ENCODE measurements at places on chromosomes 3 and 15. TPM values are rescaled to one million over a fixed set of nuclear protein-coding genes. Genes with fewer than 3 reads are reported as not detected.

- no peak overlapping the region for H3K4me3 ChIP-seq
- no peak overlapping the region for H3K27ac ChIP-seq
- H3K27me3 ChIP-seq, result peaks cover 18% of the 10 kb centered on the region
Measured at GRCh38 chr15:98420837-98421236, 227.5 kb upstream of the IGF1R start.

GRCh38 chr3:159604151-159604581, 384.5 kb upstream of the IL12A start:
- no peaks in the 10 kb centered on the region for H3K36me3 ChIP-seq
- H3K27me3 ChIP-seq, result peaks cover 24% of the 10 kb centered on the region
- H3K4me3 ChIP-seq, result no peak overlapping the region
- H3K27ac ChIP-seq, result no peak overlapping the region
- H3K4me1 ChIP-seq, result no peaks in the 10 kb centered on the region

- H3K4me3 ChIP-seq, result no peak overlapping the region
- DNase-seq, result no peak
- H3K36me3 ChIP-seq, result no peaks in the 10 kb centered on the region
- peaks cover 10% of the 10 kb centered on the region for H3K27me3 ChIP-seq
- no peak overlapping the region for H3K27ac ChIP-seq
- H3K4me1 ChIP-seq, result no peaks in the 10 kb centered on the region
Measured at GRCh38 chr3:102466001-102466400, 31.2 kb downstream of the ZPLD1 start.

DNA sequence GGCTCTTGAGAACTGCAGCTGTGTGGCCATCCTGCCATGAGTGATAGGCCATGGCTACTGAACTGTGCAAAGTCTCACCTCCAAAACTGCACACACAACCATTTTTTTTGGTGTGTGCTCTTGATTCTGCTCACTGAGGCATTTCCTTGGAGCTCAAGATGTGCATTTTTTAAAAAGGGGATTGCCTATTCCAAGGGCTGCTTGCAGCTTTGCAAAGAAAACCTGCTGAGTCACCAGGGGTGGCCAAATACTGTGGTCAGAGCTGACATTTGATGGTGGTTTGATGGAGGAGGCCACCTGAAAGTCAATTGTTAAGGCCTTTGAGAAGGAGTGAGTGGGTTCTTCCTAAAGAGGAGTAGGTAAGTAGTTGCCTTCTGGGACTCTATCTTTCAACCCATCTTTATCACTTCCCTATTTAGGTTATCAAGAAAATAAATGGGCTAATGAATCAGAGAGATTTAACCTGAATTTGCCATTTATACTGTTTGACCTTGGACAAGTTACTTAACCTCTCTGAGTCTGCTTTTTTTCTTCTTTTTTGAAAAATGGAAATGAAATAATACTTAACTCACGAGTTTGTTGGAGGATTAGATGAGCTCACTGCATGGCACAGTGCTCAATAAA, 87.9 kb downstream of the CHST2 start:
- H3K27ac ChIP-seq, result no peak overlapping the region
- DNase-seq, result no peak
- H3K4me3 ChIP-seq, result no peak overlapping the region
- H3K4me1 ChIP-seq, result no peaks in the 10 kb centered on the region
- H3K27me3 ChIP-seq, result no peaks in the 10 kb centered on the region

- peaks cover 16% of the 10 kb centered on the region for H3K4me1 ChIP-seq
- no peak overlapping the region for H3K4me3 ChIP-seq
Measured at GRCh38 chr15:90564051-90564450, 34.3 kb downstream of the CRTC3 start.

DNA sequence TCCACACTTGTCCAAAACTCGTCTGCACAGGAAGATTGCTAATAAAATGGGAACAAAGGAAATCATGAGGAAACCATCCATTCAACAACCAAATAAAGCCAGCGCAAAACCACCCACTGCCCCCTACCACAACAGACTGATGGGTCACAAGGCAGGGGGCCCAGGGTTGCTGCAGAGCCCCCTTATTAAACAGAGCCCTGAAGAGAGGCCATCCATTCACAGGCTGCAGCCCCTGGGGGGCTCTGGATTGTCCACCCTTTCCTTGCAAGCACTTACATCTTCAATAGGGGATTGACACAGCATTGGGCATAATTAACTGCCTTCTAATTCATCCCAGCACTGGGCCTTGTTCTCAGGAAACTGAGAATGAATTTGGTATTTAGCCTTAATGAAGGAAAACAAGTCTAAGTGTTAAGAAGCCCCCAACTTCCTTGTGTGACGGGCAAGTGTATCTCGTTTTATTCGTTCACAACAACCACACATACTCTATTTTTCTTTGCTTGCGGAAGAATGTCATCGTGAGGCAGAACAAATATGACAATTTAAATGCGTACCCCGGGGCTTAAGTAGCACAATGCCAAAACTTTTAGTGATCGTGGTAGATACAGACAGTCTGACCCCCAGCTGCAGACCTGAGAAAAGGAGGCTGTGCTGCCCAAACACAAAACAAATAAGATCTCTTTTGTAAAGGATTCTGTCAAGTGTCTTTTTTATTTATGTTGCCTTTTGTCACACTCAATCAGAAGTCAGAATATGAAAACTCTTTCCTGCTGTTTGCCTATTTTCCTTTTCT, 144.0 kb downstream of the SEMA6D start:
- H3K36me3 ChIP-seq, result no peaks in the 10 kb centered on the region
- H3K27me3 ChIP-seq, result peaks cover 8% of the 10 kb centered on the region
- DNase-seq, result no peak
- no peak overlapping the region for H3K4me3 ChIP-seq
- H3K4me1 ChIP-seq, result no peaks in the 10 kb centered on the region

GRCh38 chr3:146326875-146327543, 76.1 kb upstream of the PLSCR4 start:
- peaks cover 2% of the 10 kb centered on the region for H3K4me1 ChIP-seq
- H3K27ac ChIP-seq, result no peak overlapping the region
- peak; percentile 85 for DNase-seq
- no peaks in the 10 kb centered on the region for H3K36me3 ChIP-seq
- H3K27me3 ChIP-seq, result no peaks in the 10 kb centered on the region

DNA sequence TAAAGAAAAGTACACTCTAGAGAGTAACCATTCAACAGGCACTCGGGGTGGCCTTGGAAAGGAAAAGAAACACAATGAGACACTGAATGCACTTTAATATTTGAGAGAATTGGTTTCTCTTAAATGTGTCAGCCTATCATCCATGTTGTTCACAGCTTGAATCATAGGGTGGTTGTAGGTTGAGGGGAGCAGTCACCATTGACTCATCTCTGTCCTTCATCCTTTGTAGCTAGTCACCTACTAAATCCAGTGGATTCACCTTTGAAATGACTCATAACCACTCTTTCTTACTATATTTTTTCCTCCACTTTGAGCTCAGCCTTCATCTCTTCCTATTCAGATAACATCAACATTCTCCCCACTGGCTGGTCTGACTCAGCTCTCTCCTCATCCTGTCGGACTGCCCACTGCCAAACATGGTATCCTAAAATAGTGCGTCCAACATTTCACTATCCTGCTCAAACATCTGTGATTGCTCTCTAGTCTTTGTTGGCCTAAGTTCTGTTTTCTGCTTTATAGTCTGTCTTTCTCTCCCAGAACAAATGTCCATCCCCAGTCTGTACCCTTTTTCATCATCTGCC, 182.7 kb upstream of the GADL1 start:
- H3K4me3 ChIP-seq, result no peak overlapping the region
- no peaks in the 10 kb centered on the region for H3K36me3 ChIP-seq
- peak; percentile 89 for DNase-seq
- peak overlapping the region; percentile 66 for H3K27ac ChIP-seq
- peaks cover 21% of the 10 kb centered on the region for H3K4me1 ChIP-seq
- H3K27me3 ChIP-seq, result no peaks in the 10 kb centered on the region

- DNase-seq, result no peak
- H3K27ac ChIP-seq, result no peak overlapping the region
- no peaks in the 10 kb centered on the region for H3K4me1 ChIP-seq
- H3K27me3 ChIP-seq, result no peaks in the 10 kb centered on the region
Measured at GRCh38 chr15:88337993-88338392, 81.5 kb upstream of the NTRK3 start.

Gene CPLX3
- not detected for total RNA-seq

Gene MNS1
- total RNA-seq, result 2.6 TPM

Gene SEMA3G
- 22.6 TPM for total RNA-seq

Gene GABRR3
- not detected for total RNA-seq

Data from endothelial cell of umbilical vein (primary cell).